T-helper 17 cell (primary cell): ENCODE measurements at places on chromosomes 4 and X. TPM values are rescaled to one million over a fixed set of nuclear protein-coding genes. Genes with fewer than 3 reads are reported as not detected.

- DNase-seq = no peak
These were observed 22.7 kb downstream of the MAP9 start for GRCh38 chr4:155353923-155354540.

GRCh38 chr4:72312032-72312650, 256.9 kb downstream of the ADAMTS3 start:
- no peak for DNase-seq

GAGE12H gene
- not detected for total RNA-seq

GRCh38 chr4:56026596-56026995, 77.9 kb downstream of the CEP135 start:
- DNase-seq = no peak

DNA sequence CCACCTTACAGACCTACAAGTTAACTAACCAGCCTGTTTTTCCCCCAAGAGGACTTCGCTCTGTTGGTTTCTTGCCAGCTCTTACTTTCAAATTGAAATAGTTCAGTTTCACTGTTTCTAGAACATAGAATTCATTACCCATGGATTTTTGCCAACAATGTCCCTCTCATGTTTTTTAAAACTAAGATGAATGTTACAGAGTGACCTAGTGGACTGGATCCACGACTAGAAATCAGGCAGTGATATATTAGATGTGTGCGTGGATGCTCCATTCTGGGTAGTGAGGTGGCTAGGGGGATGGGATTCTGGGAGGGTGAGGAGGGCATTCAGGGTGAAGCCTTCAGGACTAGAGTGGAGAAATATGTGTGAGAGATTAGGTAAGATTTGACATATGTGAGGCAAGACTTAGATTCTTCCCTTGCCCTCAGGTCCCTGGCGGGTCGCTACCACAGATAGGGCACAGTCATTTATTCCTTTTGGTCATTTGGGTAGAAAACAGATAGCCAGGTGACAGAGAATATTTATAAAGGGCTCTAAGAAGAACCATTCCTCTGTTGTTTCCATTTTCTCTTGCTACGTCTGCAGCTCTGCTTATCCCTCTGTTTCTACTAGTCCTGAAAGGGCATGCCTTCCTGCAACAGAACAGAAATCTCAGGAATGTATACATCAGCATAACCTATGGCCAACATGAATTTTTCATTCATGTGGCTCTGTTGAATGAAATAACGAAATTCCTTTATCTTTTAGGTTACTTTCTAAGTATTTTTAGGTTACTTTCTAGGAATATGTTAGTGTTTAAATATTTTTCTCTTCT, 15.4 kb upstream of the JADE1 start:
- DNase-seq = no peak
